ENCODE measurements at places on chromosomes 6 and 20.

- peak; percentile 88 for DNase-seq
Observed at GRCh38 chr20:16005915-16006493, 567.2 kb downstream of the KIF16B start.

DNA sequence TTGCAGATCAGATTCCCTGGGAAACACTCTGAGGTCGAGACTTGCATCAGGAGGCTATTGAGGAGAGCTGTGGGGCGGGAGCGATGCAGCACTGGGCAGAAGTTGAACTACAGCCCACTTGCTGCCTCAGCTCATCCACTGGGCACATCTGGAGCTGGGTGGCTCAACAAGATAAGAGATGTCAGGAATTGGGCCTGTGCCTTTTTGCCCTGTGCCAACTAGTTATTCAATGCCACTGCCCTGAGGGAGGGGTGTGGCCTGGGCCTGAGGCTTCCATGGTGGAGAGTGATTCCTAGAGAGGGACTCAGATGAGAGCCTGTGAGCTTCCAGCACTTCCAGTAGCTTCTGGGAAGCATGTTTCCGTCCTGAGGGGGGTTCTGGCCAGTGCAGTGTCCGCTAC, 32.7 kb downstream of the BRPF3 start:
- no peak for DNase-seq

- no peak for DNase-seq
Observed at GRCh38 chr20:1618479-1618878, 1.3 kb downstream of the SIRPB1 start.

- DNase-seq: no peak
Observed at GRCh38 chr6:16837217-16837972, 76.1 kb upstream of the ATXN1 start.

DNA sequence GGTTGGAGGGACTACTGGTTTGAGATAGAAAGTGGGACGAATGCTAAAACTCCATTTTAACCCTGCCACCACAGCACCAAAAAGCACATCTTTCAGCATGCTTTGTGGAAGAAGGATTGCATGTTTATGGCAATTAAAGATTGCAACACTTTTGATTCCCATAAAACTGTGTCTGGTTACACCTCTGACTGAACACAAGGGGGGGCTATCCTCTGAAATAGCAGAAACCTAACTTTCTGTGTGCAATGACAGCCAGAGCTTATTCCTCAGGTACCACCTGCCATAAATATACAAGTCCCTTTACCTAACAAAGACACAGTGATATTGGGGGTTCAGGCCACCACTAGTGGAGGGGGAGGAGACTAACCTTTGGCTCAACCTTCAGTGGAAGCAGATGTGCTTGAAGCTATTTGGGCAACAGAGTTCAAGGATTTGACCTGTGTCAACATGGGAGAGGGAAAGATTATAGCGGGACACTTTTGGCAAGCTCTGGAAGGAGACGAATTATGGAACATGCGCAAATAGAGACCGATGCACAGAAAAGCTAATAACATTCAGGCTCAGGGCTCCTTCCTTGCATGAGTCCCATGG, 9.6 kb upstream of the PLG start:
- no peak for DNase-seq

- DNase-seq: peak; percentile 64
Observed at GRCh38 chr20:46253391-46253790, 54.9 kb downstream of the CDH22 start.

- no peak for DNase-seq
Observed at GRCh38 chr20:4104045-4104444, 88.7 kb upstream of the RNF24 start.
